ENCODE measurements at places on chromosomes 1 and 21. TPM values are rescaled to one million over a fixed set of nuclear protein-coding genes. Genes with fewer than 3 reads are reported as not detected.

DNA sequence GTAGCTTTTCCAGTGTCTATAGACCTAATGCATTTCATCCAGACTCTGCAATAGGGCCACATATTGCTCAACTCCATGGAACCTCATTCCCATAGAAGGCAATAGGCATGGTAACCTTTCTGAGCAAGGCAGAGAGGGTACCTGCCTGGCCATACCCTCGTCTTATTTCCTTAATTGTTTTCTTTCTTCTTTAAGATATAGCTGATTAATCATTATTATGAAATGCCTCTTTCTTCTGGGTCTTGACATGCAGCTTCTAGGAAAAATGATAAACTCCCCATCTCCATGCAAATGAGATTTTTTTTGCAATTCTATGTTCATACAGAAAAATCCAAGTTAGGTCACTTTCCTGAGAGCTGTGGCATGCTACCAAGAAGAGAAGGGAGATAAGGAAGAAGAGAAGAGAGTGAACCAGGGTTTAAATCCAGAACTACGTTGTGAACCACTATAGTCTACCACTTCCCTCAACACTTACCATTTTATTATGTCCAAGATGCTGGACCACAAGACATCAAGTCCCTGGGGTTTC, 33.0 kb upstream of the IL20 start:
- DNase-seq = no peak

DNA sequence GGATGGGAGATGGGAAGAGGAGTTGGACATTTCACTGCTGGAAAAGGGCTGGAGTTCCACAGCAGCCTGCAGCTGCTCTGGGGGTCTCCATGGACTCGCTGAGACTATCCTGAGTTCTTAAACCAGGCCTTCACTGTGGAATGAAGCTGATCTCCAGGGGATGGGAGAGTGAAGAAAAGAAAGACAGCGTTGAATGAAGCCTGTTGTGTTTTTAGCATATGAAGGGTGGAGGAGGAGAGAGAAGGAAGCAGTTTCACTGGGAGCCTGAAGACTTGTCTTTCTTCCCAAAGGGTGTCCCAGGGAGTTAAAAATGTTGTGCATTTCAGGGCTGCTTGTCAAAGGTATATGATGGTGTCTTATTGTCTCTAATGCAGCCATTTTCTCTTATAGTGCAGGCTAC, 9.2 kb downstream of the ROR1 start:
- DNase-seq = no peak

- DNase-seq = no peak
Measured at GRCh38 chr1:68270951-68271350, 38.6 kb upstream of the WLS start.

- no peak for DNase-seq
Measured at GRCh38 chr21:36429947-36430546, 44.9 kb downstream of the CHAF1B start.

DNA sequence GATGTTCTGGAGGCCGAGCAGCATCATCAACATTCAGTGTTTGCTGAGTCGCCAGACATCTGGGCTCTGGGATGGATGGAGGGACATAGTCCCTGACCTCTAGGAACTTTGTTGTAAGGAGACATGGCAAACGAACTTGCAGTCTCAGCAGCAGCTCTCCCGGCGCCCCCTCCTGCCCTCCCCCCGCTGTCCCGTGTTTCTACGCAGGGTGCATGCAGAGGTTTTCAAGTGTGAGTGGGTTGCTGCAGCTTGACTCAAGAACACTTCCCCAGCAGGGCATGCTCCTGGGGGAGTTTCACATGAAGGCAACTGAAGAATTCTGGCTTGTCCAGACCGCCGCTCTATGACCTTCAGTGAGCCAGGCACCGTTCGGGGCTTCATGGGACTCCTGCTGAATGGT, 121.9 kb downstream of the CAMTA1 start:
- DNase-seq = no peak

- no peak for DNase-seq
Measured at GRCh38 chr1:58927722-58928085, 143.9 kb upstream of the JUN start.

DNA sequence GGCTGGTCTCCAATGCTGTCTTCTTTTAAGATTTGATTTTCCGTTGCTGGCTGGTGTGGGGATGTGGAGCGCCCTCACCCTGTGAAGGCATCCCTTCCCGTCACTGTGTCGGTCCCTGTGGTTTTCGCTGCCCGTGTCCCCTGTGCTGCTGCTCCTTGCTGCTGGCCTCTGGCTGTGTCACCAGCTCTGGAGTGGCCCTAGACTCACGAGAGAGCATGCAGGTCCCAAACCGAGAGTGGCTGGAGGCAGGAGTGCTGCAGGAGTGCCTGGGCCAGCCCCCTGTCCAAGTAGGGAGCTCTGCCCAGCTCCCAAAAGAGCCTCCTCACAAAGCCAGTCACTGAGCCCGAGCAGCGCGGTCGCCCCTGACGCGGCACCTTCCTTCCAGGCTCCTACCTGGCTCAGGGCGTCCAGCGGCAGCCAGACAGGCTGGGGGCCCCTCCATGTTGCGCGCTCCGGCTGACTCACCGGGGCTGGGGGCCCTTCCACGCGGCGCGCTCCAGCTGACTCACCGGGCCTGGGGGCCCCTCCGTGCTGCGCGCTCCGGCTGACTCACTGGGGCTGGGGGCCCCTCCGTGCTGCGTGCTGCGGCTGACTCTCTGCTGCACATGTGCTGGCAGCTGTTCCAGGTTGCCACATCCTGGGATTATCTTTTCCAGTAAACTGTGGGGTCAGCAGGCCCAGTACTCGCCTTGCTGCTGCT, 106.7 kb upstream of the COL6A1 start:
- DNase-seq = no peak

DNA sequence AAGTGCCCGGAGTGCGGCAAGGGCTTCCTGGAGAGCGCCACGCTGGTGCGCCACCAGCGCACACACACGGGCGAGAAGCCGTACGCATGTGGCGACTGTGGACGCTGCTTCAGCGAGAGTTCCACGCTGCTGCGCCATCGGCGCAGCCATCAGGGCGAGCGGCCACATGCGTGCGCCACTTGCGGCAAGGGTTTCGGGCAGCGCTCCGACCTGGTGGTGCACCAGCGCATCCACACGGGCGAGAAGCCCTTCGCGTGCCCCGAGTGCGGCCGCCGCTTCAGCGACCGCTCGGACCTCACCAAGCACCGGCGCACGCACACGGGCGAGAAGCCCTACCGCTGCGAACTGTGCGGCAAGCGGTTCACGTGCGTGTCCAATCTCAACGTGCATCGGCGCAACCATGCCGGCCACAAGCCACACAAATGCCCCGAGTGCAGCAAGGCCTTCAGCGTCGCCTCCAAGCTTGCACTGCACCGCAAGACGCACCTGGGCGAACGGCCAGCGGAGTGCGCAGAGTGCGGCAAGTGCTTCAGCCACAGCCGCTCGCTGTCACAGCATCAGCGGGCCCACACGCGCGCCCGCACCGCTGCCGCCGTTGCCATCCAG, 10.0 kb downstream of the ZNF672 start:
- DNase-seq = no peak

Gene TMEM200B
- total RNA-seq = 4.5 TPM

Gene PIGR
- total RNA-seq = 0.16 TPM

Gene PTAFR
- total RNA-seq = 6.2 TPM

Gene GPR161
- 4.5 TPM for total RNA-seq

Gene ARHGEF10L
- total RNA-seq = 36.7 TPM

Gene GRHL3
- 0.98 TPM for total RNA-seq
